ENCODE measurements at places on chromosomes 5 and 9.

DNA sequence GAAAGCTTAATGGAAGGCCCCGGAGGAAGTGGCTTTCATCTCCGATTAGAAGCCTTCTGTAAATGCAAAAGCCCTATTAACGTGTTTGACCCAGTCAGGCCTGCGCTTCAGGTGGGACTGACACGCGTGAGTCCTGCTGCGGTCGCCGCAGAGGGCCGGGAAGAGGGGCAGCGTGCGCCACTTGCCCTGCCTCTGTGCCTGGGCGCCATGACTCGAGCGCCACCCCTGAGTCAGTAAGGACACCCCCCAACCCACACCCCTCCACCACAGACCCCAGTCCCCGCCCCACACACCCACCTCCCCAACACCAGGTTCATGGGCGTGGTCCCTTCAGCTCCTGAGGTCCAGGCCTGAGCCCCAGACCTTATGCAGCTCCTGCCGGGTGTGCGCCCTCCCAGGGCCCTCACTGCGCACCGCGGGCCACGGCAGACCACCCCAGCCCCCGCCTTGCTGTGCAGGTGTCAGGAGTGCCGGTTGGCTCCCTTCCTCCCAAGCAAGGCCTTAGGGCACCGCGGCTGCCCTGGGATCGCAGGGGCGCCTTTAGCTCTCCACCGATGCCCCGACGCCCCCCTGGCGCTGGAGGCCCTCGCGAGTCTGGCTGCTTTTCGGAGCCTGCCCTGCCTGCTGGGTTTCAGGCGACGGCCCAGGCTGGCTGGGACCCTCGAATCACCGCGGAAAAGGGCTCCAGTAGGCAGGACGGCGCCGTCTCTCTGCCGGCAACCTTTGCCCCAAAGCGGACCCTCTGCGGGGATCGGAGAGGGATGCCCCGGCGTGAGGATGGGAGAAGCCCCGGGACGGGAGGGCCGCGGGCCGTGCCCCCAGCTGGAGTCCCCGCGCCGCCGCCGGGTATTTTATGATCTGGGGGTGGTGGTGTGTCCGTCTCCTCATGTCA, 625 bp upstream of the OLFM1 start:
- DNase-seq, result no peak

DNA sequence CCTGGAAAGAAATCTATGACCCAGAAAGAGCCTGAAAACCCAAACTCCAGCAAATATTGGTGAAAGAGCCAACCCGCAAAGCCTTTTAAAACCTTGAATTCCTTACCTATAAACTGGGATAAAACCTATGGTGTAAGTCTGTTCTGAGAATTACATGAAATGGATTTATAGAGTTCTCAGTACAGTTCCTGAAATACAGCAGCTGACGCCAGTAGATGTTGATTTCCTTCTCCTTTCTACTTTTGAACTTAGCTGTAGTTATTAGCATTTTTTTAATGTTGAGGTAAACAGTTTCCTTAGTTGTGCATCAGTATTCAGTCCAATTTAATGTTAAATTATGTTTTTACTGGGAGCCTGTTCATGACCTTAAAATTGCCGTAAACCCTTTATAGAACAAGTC, 3.7 kb downstream of the SPIN1 start:
- no peak for DNase-seq

- DNase-seq, result no peak
These were observed 45.5 kb upstream of the ANKRD33B start for GRCh38 chr5:10518347-10518746.

- no peak for DNase-seq
These were observed 115.9 kb downstream of the FBXL7 start for GRCh38 chr5:15615859-15616258.

DNA sequence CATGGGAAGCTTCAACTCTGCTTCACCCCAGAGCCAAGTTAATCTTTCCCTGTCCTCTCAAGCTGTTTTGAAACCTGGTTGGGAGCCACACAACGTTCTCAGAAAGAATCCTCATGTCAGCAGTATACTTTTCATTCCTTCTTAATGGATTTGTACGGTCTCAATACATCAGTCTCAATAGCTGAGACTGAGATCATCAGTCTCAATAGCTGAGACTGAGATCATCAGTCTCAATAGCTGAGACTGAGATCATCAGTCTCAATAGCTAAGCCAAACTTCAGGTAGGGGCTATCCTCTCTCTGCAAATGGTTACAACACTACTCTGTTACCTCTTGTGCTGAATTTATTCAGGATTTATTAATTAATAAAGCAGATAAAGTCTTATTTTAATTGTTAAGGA, 1317.4 kb upstream of the CDH9 start:
- no peak for DNase-seq

DNA sequence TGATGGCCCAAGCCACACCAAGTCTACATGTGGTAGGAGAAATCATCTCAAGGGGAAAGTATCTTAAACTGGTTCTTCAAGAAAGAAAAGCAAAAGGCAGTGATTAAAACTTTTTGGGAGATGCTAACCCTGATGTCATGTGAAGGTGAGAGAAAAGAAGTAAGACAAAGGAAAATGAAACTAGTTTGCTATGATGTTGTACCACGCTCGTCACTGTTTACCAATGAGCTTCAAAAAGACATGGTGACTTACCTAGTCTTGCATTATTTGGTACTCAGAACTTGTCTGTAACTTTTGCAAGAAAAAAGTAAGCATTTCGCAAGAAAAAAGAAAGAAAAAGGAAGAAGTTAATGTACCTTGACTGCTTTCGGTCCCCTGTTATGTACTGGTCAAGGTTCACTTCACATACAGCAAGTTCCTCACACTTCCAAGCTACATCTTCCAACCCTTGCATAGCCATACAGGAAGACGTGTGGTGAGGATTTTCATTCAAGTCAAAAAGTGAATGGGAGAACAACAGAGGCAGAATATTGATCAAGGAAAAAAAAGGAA, 739.3 kb downstream of the NR2F1-AS1 start:
- no peak for DNase-seq

DNA sequence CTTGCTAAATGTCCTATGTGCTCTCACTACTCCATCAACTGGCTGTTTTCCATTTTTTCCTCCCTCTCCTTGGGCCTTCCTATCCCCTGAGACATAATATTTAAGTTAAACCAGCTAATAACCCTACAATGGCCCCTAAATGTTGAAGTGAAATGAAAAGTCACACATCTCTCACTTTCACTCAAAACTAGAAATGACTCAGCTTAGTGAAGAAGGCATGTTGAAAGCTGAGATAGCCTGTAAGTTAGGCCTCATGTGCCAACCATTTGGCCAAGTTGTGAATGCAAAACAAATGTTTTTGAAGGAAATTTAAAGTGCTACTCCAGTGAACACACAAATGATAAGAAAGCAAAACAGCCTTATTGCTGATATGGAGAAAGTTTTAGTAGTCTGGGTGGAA, 48.8 kb upstream of the CDH10 start:
- DNase-seq, result no peak

DNA sequence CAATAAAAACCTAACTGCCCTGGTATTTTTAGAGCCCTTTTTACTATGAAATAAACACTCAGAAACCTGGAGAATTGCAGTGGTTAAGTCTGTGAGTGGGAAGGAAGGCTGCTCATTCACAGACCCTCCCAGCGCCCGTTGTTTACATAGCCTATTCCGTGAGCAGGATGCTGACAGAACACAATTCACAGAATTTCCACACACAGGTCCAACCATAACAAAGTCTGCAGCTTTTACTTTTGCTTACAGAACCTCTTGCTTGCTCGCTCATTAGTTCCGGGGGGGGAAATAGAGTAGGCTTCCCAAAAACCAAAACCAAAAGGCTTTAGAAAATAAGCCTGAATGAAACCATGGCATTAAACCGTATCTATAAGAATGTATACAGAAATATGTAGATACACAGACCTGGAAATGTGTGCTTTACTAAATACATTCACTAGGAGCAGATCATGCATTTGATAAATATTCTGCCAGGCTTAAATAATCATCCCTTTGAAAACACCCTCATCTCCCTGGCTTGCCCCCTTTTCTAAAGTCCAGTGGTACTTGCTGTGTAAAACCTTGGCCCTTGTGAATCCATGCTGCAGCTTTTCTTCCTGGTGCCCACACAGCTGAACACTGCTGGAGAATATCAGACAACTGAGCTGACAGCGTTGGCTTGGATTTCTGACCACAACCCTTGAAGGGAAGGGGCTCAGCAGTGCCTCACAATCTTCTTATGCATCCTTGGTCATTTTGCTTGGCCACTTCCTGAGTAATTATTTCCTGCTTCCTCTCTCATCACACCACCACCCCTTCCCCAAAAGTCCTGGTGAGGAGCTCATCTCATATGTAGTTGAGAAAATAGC, 128.0 kb downstream of the FANCC start:
- no peak for DNase-seq

- no peak for DNase-seq
These were observed 7.2 kb upstream of the PIP5K1B start for GRCh38 chr9:68697851-68698250.

All from HTR-8/SVneo (cell line).